ENCODE measurements at places on chromosomes 16 and 17.

DNA sequence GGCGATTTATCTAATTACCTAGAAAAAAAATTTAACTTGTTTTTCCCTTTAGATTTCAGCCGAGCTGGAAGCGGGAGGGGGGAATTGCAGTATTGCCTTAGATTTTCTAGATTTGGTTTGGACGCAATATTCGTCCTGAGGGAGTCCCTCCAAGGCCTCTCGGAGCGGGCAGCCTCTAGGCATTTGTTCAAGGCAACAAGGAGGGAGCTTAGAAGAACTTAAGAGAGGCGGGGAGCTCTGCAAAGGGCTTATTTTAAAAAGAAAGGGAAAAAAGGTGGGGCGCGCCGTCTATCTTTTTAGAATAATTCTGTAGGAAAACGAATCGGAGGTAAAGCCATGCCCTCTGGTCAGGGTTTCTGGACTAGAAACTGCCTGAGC, 407 bp upstream of the TMEM94 start:
- DNase-seq = no peak

GRCh38 chr17:44733753-44734152, 25.0 kb upstream of the ADAM11 start:
- no peak for DNase-seq

- no peak for DNase-seq
Observed at GRCh38 chr16:19479302-19479721, 42.6 kb downstream of the GDE1 start.

DNA sequence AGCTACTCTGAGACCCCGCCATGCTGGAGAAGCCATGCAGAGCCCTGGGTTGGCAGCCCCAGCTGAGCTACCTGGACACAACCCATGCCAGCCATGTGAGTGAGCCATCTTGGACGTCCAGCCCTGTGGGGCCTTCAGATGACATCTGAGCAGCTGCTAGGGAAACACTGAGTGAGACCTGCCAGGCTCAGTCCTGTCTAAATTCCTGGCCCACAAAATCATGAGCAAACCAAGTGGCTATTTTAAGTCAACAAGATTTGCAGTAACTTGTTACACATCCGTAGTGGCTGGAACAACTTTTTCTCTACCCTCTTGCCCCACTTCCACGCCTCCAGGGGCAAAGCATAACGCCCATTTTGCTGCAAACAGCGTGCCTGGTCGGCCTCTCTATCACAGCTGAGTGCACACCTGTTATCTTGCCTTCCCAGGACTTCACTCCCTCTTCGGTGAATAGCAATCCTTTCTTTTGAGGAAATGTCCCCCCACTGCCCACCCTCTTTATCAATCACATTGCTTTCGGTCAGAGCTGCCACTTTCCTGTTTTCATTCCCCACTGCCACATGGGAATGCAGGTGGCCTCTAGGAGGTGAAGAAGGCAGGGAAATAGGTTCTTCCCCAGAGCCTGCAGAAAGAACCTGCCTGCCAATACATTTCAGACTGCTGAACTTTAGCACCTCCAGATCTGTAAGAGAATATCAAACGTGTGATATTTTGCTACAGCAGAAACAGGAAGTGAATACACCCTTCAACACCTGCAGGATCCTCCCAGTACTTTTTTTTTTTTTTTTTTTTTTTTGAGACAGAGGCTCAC, 7.4 kb upstream of the SCIMP start:
- DNase-seq = peak; percentile 28

DNA sequence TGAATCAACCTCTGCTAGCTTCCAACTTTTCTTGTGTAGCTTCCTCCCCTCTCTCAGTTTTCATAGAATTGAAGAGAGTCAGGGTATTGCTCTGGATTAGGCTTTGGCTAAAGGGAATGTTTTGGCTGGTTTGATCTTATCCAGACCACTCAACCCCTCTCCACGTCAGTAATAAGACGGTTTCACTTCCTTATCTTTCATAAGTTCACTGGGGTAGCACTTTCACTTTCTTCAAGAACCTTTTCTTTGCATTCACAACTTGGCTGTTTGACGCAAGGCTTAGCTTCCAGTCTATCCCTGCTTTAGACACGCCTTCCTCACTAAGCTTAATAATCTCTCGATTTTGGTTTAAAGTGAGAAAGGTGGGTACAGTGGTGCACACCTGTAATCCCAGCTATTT, 29.7 kb upstream of the OR1A2 start:
- no peak for DNase-seq

DNA sequence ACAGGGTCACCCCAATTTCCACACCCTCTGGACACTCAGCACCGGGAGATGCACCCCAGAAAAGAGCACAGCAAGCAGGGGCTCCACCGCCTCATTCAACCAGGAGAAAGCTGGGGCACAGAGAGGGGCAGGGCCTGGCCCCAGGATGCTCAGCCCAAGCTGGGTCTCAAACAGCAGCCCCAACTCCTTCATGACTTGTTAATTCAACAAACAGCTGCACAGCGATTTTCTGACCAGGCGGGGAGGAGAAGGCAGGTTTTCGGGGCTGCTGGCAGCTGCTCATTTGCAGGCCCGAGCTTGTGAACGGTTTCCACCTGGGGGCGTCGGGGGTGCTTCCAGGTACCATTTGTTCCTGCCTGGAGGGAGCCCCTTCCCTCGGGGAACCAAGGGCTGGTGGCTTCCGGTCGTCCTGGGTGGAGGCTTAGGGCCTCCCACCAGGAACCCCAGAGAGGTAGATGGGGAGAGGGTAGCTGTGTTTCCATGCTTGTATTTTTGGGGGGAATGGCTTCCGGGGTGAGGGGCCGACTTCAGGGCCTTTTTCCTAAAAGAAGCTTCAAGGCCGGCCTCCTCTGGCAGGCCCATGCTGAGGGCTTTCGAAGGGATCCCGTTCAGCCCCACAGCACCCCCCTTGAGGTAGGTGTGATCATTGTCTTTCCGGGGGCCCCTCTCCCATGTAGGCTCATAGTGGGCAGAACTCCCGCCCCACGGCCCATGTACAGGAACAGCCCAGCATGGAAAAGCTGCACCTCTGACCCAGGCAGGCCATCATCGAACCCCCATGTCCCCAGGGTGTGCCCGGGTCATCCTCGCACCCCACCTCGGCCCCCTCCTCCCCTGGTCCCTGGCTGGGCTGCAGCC, 191.6 kb upstream of the GSE1 start:
- no peak for DNase-seq

DNA sequence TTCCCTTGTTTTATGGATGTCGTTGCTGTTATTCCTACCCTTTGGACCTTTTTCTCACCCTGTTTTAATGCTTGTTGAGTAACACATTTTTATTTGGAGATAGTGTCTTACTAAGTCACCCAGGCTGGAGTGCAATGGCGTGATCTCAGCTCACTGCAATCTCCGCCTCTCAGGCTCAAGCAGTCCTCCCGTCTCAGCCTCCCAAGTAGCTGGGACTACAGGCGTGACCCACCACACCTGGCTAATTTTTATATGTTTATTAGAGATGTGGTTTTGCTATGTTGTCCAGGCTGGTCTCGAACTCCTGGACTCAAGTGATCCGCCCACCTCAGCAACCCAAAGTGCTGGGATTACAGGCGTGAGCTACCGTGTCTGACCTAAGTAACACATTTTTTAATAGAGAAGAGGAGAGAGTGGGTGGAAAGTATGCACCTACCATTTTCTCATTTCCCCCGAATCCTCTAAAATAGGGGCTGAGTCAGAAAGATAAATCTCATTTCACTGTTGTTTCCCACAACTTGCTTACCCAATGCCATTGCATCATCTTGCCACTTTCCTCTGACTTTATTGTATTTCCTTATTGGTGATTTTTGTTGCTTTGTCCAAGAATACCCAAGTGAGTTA, 7.0 kb downstream of the DHX40 start:
- DNase-seq = no peak

GRCh38 chr17:36750316-36750885, 149.0 kb downstream of the MRM1 start:
- DNase-seq = no peak

GRCh38 chr16:66996324-66996982, 8.1 kb downstream of the CES4A start:
- DNase-seq = no peak

GRCh38 chr17:40311575-40311974, 2.6 kb downstream of the RARA start:
- no peak for DNase-seq

- peak; percentile 39 for DNase-seq
Observed at GRCh38 chr16:67248401-67249177, at the start of gene SLC9A5. TSS of gene SLC9A5 (plus strand) at chr16:67248979. CDS start at chr16:67249015, 36 bp downstream.

GRCh38 chr16:31711344-31711845, 162.2 kb upstream of the ZNF267 start:
- no peak for DNase-seq

DNA sequence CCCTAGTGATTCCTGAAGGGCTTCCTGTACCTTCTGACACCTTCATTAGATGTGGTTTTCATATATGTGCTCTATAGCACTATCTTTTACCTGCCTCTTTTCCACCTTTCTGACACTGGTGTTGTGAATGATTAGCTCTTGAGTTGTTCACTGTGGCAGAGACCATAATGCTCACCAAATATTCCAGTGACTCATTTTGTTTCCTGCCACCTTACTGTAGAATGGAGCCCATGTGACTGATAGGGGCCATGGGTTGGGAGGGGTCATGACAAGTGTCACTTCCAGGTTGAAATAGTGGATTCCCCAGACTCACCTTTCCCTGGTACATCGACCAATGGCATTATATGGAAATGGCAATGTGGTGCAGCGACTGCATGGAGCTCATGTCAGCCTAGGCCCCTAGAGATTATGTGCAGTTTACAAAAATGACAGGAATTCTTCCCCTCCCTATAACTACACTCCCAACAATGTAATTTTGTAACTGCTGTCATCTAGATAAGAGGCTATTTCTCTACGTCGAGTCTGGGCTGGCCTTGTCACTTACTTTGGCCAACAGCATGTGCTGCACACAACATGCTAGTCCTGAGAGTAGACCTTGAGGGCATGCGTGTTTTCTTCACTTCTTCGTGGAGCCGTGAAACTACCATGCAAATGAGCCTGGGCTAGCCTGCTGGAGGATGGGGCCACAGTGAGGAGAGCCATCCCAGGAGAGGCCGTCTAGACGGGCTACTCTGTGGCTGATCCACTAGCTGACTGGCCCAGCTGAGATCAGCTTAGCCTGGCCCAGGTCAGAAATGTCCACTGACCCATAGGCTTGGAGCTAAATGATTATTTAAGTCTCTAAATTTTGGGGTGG, 409.5 kb downstream of the CA10 start:
- no peak for DNase-seq

GRCh38 chr17:68228817-68229570, 18.8 kb upstream of the AMZ2 start:
- no peak for DNase-seq

DNA sequence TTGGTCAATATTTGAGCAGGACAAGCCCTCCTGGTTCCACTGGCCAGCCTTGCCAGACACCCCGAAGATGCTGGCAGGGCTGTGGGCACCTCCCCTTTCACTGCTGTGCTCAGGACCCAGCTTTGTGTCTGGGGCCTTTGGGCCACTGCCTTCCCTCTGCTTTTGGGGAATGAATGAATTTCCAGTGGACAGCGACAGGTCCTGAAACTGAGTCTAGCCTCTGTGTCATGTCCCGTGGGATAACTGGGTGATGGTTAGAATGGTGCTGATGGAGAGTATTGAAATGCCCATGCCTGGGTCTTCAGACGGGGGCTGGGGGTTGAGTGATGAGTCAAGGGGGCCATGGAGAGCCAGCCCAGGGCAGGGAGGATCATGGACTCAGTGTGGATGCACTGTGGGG, 135.8 kb downstream of the FOXL1 start:
- DNase-seq = no peak

GRCh38 chr17:60077226-60077625, 1.5 kb downstream of the HEATR6 start:
- no peak for DNase-seq

DNA sequence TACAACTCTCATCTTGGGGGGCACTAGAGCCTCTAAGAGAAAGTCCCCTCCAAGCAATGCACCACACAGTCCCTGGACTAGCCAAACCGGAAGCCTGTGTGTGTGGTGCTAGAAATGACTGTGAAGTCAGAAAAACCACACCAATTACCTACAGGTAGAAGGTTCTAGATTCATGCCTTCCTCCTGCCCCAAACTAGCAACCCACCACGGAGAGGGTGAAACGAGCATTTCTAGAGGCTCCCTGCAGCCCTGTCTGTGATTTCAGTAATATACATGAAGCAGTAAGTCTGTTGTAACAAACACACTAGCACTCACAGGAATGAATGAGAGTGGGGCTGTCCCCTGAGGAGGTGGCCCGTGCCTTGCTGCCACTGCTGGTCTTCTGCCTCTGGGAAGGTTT, 13.6 kb downstream of the ZFHX3 start:
- no peak for DNase-seq

DNA sequence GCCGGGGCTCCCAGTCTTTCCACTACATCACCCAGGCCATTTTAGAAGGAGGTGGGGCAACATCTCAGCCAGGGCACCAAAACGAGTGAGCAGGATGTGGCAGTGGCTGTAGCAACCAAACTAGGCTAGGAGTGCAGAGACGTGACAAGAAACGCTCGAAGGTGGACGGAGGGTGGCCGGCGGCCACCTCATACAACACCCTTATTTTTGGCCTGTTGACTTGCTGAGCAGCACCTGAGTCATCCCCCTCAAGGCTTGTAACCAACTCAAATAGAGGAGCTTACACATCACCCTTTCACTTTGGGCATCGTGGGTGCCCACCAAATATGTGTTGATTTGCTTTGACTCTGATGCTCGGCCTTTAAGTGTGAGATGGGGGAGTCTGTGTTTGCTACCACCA, 23.7 kb upstream of the SOX9 start:
- DNase-seq = no peak

DNA sequence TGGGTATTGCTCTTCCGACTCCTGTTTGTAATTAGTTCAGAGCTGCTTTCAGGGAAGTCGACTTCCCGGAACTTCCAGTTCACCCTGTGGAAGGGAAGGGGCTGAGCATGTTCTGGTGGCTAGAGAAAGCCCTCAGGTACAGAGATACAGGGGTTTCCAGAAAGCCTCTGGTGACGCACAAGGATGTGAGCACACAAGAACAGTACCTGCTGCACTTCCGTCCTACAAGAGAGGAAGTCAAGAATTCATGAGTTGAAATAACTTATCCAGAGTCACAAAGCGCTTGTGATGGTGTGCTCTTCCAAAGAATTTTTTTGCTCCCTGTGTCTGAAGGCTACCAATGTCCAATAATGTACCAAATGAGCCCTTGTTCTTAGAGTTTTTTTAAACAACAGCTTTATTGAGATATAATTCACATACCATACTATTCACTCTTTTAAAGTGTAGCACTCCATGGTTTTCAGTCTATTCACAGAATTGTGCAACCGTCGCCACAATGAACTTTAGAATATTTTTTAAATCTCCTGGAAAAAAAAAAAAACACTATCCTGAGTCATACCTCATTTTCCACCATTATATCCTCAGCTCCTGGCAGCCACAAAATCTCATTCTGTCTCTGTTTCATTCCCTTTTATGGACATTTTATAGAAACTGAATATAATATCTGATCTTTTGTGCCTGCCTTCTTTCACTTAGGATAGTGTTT, 327.6 kb downstream of the CDH13 start:
- DNase-seq = no peak

- DNase-seq = no peak
Observed at GRCh38 chr17:19763416-19763815, 15.3 kb upstream of the ALDH3A1 start.

- no peak for DNase-seq
Observed at GRCh38 chr16:9527976-9528375, 436.5 kb downstream of the HAPSTR1 start.

GRCh38 chr17:79943347-79944241, 92.1 kb downstream of the TBC1D16 start:
- peak; percentile 2 for DNase-seq
